ENCODE measurements at places on chromosomes 5 and 9.
A peak's percentile ranks its signal among the peaks of the same experiment; 100 is the strongest.

DNA sequence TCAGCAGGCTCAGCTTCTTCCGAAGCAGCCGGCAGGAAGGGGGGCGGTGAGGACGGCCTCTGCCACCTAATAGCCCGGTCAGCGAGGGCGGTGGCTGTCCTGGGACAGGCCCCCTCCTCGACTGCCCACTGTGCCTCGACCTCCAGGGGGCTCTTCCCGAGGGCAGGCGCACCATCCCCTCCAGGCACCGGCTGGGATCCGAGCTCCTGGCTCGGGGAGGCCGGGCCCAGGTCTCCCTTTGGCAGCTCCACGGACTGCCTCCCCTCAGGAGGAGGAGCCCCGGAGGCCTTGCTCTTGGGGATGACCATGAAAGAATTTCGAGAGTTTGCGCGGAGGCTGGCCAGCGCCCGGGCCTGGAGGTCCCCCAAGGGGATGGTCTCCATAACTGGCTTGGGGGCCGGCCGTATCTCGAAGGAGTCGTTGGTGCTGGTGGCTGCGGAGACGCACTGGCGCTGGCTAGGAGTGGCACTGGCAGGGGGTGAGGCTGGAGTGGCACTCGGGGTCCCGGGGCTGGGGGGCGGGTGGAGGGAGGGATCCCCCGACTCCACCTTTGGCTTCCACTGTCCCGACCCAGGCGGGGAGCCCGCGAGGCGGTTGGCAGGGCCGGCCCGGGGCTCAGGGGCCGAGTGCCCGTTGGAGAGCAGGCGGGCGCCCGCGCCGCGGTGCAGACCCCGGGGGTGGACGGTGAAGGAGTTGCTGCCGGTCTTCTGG, 975 bp downstream of the TPRN start:
- DNase-seq = peak; percentile 25

DNA sequence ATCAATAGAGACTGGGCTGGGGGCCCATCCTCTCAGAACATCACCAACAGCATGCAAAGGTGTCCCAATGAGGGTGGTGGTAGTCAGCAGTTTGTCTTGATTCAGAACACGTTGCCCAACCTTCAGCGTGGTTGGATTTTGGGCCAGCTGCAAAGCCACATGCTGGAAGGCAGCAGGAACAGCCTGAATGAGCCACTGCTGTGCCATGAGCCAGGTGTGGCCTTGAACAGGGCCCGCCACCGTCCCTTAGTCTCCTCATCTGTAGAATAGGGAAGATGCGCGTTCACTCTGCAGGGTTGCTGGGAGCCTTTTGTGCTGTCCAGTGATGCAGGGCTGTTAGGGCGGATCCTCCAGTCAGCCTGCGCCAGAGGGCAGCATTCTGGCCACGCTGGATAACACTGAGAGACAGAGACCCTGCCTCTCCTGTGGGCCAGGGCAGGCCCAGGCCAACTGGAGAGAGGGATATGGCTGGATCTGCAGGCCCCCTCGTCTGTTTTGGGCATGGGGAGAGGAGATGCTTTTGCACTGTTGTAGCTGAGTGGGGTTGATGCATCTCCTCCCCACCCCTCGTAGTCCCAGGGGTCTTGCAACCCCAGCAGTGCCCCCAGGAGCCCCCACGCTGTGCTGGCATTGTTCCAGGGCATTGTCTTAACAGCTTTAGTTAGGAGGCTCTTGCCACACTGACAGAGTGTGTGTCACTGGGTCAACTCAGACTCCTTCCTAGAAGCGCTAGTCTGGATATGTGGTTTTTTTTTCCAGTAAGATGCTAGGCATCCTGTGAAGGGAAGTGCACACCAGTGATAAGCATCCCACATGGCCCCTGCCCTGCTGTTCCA, 42.1 kb downstream of the SLC46A2 start:
- DNase-seq = peak; percentile 29

GRCh38 chr5:63249960-63250359, 671.3 kb downstream of the LRRC70 start:
- no peak for DNase-seq

DNA sequence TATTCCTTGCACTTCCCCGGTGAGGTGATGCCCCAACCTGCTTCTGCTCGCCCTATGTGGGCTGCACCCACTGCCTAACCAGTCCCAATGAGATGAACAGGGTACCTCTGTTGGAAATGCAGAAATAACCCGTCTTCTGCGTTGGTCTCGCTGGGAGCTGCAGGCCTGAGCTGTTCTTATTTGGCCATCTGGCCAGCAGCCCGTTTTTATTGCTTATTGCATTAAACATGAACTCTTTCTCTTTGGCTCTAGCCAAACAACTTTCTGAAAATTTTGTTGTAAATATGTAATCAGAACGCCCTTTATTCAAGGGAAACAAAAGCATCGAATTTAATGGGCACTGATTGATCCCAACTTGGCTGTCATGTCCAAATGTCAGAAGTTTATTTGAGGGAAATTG, 124.7 kb upstream of the FTMT start:
- DNase-seq = no peak

- DNase-seq = peak; percentile 85
Observed at GRCh38 chr5:55816342-55816741, 34.8 kb upstream of the IL31RA start.

- DNase-seq = peak; percentile 27
Observed at GRCh38 chr5:110038297-110038997, 348.7 kb downstream of the MAN2A1 start.

DNA sequence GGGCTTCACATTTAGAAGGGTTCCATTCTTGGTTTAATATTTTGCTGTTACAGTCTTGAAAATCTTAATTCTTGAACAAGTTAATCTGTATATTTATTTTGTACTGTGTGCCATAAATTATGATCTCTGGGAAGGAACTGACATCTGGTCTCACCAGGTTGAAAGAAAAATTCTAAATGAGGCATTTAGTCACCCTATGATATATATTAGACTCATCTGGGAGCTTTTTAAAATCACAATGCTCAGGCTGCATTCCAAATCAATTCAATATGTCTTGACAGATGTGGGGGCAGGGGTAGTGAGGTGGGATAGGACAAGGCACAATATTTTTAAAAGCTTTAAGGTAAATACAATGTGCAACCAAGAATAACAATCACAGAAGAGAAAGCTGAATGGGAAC, 569.2 kb downstream of the PRR16 start:
- no peak for DNase-seq

GRCh38 chr5:29005386-29005785, 1967.0 kb upstream of the CDH9 start:
- no peak for DNase-seq

GRCh38 chr5:54313311-54314270, 3.2 kb upstream of the ARL15 start:
- no peak for DNase-seq

DNA sequence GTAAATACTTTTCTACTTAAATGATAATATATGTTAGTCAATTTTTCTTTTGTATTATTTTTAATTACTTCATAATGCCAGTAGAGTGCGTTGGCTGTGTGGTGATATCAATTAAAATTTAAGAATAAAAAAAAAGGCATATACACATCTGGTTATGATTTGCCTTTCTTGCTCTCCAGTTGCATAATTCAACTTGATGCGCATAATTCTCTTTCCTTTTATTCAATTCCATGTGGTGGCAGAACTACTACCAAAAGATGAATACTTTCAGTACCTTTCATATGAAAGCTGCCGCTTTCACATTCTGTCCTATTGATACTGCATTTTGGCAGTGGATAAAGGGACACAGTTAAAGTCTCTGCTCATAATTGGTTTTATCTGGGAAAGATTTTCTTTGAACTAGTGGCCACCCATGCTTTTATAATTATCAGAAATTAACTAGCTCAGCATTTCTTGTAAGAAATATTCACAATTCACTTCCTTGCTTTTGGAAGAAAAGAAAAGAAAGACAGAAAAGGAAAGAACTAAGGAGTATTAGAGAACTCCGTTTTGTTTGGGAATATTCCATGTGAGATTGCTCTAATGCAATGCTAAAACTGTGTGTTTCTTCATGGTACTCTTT, 12.3 kb upstream of the ADGRV1 start:
- no peak for DNase-seq

- DNase-seq = no peak
Observed at GRCh38 chr5:76714751-76715485, 1.0 kb upstream of the F2R start.
